ENCODE measurements at places on chromosomes 6 and 20. TPM values are rescaled to one million over a fixed set of nuclear protein-coding genes. Genes with fewer than 3 reads are reported as not detected.

- DNase-seq = no peak
These were observed 44.5 kb downstream of the TIAM2 start for GRCh38 chr6:155039618-155040017.

MMP24 gene
- total RNA-seq = 12.4 TPM

DNA sequence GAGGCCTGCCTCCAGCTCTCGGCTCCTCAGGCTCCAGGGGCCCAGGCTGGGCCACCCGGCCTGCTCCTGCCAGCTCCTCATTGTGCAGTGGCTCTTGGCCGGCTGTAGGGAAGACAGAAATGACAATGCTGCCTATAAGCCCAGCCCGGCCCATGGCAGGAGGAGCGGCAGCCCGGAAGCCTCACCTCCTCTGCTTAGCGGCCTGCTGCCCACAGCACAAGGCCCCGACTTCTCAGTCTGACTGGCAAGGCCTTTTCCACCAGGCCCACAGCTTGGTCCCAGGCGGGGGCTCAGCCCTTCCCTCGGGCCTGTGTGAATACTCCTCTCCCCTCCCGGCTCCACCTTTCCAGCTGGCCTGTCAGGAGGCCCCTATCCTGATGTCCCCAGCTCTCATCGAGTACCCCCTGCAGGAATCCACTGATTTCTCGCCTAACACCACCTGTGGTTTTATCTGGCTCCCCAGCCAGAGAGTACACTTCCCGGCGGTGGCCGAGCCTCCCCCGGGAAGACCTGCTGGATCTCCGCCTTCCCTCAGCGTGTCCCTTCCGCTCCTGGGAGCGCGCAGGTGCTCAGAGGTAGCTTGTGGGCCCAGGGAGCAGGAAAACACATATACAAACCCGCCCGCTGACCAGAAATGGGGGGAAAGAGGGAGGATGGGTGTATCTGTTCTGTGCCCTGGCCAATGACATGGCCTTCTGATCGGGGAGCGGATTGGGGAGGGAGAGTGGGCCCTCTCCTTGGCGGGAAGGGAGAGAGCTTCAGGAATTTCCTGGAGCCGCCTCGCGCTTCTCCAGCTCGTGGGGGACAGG, 963 bp downstream of the DDRGK1 start:
- no peak for DNase-seq

DNA sequence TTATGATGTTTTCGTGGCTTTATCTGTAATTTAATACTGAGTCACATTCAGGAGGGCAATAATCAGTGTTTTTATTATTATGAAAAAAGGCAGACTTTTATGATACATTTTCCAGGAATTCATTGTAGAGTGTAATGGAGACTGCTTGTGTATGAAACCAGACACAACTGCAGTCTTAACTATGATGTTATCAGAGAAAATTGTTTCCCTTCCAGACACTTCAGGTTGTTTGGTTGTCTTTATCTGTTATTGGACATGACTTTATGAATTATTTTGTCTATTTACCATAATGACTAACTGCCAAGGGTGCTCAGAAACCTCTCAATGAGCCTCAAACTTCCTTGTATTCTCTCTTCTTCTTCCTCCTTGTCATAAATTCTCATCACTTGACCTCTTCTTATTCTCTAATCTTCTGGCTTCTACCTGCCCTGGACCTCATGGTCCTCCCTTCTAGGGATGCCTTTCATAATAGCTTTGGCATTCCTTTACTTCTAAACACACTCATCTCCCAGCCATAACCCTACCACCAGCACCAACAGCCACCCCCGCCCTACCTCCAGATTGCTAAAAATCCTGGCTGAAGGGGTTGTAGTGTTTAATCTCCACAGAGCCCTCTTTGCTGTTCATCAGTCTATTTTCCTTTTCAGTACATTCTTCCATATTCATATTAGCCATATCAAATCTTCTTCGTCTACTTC, 492.5 kb downstream of the CDKAL1 start:
- no peak for DNase-seq

DNA sequence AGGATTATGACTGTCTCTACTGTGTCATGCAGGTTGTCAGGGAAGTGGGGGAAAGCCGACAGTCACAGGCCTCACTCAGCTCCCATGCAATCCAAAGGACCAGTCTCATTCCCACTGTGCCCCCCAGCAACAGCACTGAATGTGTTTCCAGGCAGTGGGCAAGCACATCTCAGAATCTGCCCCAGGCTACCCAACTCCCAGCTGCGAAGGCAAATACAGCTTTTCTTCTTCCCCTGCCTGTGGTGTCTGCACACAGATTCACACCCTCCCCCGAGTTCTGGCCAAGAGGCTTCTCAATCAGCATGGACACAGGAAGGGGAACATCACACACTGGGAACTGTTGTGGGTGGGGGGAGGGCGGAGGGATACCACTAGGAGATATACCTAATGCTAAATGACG, 75.3 kb downstream of the SNAP91 start:
- DNase-seq = no peak

- no peak for DNase-seq
These were observed 87.6 kb downstream of the MYLK4 start for GRCh38 chr6:2663123-2663522.

OXT gene
- not detected for total RNA-seq

DNA sequence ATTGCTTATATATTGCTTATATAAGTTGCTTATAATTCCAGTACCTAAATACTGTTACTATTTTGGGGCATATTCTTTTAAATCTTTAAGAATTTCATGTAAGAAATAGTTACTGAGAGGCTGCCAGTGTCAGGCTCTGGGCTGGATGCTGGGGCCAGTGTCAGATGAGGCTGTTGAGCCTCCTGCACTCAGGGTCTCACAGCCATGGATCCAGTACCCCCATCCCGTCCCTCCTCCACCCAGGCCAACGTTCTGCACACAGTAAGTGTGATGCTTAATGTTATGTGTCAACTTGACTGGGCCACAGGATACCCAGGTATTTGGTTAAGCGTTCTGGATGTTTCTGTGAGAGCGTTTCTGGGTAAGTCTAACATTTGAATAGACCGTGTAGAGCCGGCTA, 119.5 kb upstream of the PMEPA1 start:
- DNase-seq = no peak

- no peak for DNase-seq
These were observed 250.7 kb upstream of the SLC35B3 start for GRCh38 chr6:8686077-8686476.

ATP6V1G2 gene
- 1.2 TPM for total RNA-seq

GRCh38 chr20:13396826-13397225, 175.8 kb downstream of the ISM1 start:
- no peak for DNase-seq

- DNase-seq = no peak
These were observed 18.2 kb upstream of the MYB start for GRCh38 chr6:135162678-135163439.

GRCh38 chr6:83417880-83418663, 12.8 kb downstream of the ME1 start:
- DNase-seq = peak; percentile 70

KHDC3L gene
- not detected for total RNA-seq

WFDC6 gene
- not detected for total RNA-seq

MUCL3 gene
- 0.13 TPM for total RNA-seq

GSTA2 gene
- 0.28 TPM for total RNA-seq

- DNase-seq = no peak
These were observed 233.6 kb upstream of the SOX4 start for GRCh38 chr6:21359926-21360325.

DNA sequence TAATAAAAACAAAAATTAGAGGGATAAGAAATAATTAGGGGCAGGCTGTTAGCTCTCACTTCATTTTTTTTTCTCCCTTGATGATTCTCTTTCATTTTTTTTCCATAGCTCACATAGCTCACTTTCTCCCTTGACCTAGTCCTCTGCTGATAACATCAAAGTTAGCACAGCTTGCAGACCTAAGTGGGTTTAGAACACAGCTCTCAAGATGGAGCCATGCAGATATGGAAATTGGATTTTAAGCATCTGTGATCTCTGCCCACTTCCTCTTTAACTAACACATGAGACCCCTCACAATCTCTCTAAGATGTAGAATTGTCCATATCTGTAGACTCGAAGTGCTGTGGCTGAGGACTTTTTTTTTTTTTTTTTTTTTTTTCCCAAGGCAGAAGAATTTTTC, 257.1 kb downstream of the SOX4 start:
- no peak for DNase-seq

- no peak for DNase-seq
These were observed 22.9 kb downstream of the PTPN1 start for GRCh38 chr20:50533061-50533460.

DNA sequence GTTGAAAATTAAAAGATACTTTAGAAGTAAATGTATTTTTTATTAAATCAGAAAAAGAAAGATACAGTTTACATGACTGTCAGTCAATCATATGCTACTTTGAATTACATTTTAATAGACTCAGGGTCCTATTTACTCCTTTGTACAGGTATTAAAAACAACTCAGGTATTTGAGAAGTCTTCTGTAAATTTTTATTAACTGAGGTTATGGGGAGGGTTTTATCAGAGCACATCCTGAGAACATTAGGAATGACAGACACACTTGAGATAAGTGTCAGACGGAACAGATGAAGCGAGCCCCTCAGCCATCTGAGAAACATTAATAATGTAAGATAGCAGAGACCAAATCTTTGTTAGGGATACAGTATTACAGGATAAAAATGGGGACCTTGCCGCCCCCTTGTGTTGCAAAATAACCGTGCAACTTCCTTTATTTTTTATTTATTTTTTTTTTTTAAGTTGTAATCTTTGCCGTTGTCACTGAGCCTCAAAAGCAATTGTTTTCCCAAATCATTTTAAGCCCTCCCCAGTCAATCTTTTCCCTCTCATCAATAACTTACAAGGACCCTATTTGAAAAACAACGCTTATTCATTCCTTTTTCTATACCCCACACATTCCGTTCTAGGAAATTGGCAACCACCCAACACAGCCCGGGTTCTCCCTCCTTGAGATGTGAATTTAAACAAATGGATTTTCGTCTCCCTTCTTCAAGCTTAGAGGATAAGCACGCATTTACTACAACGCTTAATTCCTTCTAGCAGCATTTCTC, 126.7 kb downstream of the BCAS1 start:
- peak; percentile 56 for DNase-seq

GRCh38 chr6:30816791-30817739, 67.3 kb upstream of the DDR1 start:
- DNase-seq = no peak

DNA sequence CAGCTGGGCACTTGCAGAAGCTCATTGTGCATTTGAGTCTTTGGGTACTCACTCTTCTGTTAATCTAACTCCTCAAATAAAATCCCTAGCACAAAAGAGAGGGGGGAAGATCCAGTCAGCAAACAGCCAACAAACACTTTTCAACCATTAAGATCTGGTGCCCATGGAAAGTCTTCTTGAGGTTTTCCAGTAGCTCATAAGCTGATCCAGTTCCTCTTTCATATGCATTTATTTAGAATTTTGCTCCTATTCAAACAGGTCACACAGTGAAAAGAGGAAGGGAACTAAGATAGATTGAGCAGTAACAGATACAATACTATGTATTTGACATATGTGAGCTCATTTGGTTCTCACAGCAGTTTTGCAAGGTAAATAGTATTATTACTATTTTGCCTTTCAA, 38.6 kb downstream of the HLA-DPB1 start:
- DNase-seq = no peak

VWA7 gene
- 32.5 TPM for total RNA-seq

RNF182 gene
- 3.9 TPM for total RNA-seq

GRCh38 chr6:17472653-17473183, 79.3 kb downstream of the CAP2 start:
- DNase-seq = peak; percentile 89

GRCh38 chr20:57851796-57852195, 142.0 kb upstream of the PMEPA1 start:
- DNase-seq = no peak

CST2 gene
- total RNA-seq = not detected

MOG gene
- total RNA-seq = not detected

- peak; percentile 54 for DNase-seq
These were observed 103.6 kb downstream of the DNAH8 start for GRCh38 chr6:38818691-38819090.

DNA sequence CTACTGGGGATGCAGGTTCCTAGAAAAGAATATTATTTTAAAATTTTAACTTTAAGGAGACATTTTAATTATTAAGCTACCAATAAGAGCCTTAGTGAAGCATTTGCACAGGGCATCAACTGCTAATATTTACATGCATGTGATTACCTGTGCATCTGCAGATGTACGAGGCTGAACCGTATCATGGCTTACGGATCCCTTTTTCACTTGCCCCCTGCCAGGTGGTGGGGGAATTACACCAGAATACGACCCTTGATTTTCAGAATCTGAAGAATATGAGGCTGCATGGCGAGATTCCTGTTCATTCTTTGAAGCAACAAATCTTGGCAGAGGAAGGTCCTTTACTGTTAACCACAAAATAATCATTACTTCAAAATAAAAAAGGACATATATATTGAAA, 42.7 kb downstream of the REPS1 start:
- DNase-seq = no peak

GRCh38 chr6:37182736-37183590, 13.0 kb downstream of the PIM1 start:
- DNase-seq = no peak

DNA sequence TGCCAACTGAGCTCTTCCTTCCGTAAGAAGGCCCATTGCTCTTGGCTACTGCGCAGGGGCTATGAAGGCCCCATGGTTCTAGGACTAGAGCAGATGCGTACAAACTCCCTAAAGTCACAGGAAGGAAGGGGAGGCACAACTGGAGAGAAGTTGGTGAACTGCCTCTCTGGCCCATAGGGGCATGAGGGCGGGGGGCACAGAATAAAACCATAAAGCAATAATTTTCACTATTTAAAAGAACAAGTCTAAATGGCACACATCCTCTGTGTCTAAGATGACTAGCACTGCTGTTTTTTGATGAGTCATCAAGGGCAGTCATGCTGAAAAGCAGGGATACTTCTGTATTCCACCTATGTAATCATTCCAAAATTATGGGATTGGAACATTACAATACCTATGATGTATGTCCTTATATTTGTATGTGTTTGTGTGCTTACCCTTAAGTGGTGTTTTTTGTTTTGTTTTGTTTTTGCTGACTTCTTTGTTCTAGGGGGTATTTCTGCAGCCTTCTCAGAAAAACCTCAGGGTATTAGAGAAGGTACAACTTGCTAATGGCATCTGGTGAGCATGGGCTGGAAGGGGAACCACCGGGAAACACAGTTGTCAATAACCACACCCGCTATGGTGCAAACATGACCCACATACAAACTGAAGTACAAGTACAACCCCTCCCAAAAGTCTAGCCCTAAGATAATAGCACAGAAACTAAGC, 36.9 kb downstream of the B4GALT5 start:
- DNase-seq = no peak

LY6G6F gene
- not detected for total RNA-seq

GRCh38 chr20:60250251-60250650, 292.0 kb downstream of the CDH26 start:
- DNase-seq = no peak

MYMX gene
- total RNA-seq = 1.1 TPM

- DNase-seq = no peak
These were observed 302.1 kb upstream of the RNF217 start for GRCh38 chr6:124660185-124660584.

Measured in kidney (tissue), 22 donors.